A673 (cell line): ENCODE measurements at places on chromosomes 12 and 14. TPM values are rescaled to one million over a fixed set of nuclear protein-coding genes. Genes with fewer than 3 reads are reported as not detected.
A peak's percentile ranks its signal among the peaks of the same experiment; 100 is the strongest.

DNA sequence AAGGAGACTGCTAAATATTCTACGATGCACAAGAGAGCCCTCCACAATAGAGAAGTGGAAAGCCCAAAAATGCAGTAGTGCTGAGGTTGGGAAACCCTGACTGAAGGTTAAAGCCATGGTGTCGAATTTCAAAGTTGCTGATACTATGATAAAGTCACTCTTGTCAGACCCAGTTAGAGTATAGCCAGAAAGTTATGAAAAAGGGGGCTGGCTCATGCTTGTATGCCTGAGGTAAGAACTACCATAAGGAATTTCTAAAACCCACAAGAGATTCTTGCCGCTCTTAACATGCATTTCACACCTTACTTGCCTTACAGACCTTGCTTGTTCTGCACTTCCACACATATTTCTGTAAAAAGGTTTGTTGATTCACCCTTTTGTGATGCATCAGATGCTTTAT is 184.6 kb downstream of the SLC6A15 start:
- DNase-seq, result peak; percentile 48

- DNase-seq, result no peak
These were observed 40.1 kb downstream of the VWF start for GRCh38 chr12:6084261-6084968.

DNA sequence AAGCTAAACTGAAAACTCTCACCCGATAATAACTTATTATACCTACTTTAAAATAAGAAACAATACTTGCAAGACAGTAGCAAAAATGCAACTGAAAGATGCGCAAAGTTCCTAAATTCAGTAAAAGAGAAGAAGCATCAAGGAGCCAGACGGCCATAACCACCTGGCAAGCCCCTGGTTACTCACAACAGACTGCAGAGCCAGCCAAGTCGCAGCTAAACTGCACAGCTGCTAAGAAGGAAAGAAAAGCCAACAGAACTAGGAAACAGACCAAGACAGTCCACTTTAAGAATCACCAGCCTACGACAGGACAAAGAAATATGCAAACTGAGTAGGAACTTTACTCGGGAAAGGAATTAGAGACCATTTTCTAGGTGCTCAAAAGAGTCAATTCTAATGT is 127.9 kb downstream of the TMTC1 start:
- no peak for DNase-seq

DNA sequence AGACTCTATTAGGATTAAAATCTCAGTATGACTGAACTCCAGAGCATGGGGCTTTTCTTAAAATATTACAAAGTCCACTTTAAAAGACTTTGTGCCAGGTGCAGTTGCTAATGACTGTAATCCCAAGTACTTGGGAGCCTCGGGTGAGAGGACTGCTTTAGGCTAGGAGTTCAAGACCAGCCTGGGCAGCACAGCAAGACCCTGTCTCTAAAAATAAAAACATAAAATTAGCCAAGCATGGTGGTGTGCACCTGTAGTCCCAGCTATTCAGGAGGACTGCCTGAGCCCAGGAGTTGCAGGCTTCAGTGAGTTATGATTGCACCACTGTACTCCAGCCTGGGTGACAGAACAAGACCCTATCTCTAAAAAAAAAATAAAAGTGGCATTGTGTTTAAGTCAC is 33.2 kb downstream of the ATF7 start:
- no peak for DNase-seq

GRCh38 chr12:105713606-105714305 is 383.3 kb downstream of the C12orf75 start:
- no peak for DNase-seq

DNA sequence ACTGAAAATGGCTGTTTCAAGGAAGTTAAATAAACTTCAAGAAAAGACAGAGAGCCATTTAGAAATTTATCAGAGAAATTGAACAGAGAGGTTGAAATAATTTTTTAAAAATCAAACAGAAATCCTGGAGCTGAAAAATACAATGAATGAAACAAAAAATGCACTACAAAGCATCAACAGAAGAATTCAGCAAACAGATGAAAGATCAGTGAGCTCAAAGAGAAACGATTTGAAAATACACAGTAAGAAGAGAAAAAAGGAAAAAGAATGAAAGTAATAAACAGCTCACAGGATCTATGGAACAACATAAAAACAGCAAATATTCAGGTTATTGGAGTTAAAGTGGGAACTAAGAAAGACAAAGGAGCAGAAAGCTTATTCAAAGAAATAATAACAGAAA is 26.2 kb downstream of the COX16 start:
- no peak for DNase-seq

DNA sequence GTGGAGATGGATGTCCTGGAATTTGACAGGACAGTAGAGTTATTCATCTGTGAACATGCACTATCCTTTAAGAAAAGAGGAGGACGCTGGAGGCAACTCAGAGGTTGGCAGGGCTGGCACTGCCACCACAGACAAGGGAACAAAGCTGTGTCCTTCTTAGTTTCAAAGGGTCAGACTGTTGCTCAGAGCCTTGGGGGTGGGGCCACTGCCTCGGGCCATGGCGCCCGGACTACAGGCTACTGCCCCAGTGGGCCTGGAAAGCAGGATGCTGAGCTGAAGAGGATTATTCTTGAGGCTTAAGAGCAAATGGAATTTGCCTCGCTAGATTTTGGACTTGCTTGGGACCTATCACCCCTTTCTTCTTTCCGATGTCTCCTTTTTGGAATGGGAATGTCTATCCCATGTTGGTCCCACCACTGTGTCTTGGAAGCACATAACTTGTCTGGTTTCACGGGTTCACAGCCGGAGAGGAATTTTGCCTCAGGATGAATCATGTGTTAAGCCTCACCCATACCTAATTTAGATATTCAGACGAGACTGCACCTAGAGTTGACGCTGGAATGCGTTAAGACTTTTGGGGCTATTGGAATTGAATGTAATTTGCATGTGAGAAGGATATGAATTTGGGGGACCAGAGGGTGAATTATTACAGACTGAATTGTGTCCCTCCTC is 114.8 kb upstream of the RFLNA start:
- DNase-seq, result no peak

GRCh38 chr12:124610021-124610612 is 42.7 kb upstream of the NCOR2 start:
- DNase-seq, result no peak

- no peak for DNase-seq
These were observed 1431.0 kb downstream of the AACS start for GRCh38 chr12:126496201-126496600.

DNA sequence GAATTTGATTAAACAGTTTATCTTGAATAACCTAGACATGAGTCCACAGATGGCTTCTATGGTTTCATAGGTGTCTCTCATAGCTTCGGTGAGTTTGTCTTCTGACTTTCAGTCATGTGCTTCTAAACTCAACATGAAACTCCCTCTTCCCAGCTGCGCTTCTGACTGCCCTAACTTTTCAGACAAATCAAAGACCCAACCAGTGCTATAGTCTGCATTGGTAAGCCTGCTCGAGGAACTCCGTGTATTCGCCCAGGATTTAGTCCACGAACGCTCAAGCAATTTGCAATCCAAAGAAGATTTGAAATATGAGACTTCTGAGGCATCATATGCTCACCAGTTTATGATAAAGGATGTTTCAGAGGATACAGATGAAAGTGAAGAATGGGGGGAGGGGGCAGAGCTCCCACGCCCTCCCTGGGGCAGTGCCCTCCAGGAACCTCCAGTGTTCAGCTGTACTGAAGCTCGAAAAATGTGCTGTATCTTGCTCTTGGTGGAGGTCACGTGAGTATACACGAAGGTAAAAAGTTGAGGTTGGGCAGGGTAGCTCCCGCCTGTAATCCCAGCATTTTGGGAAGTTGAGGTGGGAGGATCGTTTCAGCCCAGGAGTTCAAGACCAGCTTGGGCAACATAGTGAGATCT is 5.2 kb upstream of the RILPL2 start:
- no peak for DNase-seq

DNA sequence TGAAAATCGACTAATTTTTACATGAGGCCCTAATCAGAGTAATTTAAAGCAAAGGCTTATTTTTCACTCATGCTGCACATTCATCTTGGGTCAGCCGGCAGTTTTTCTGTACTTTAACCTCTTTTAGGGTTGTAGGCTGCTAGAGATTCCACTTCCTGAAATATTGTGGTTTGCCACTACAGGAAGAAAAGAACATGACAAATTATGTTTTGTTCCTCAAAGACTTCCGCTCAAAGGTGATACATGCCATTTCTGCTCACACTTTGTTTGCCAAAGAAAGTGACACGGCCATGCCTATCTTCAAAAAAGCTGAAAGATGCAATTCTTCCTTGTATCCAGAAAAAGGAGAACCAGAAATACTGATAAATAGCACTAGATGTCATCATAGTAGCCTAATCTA is 183.4 kb upstream of the PPFIA2 start:
- no peak for DNase-seq

GRCh38 chr14:38080696-38081095 is 127.0 kb upstream of the SSTR1 start:
- no peak for DNase-seq

- DNase-seq, result no peak
These were observed 57.7 kb downstream of the ADGRD1 start for GRCh38 chr12:131011165-131012079.

GRCh38 chr14:23925523-23926075 is 28.0 kb upstream of the DHRS4 start:
- no peak for DNase-seq

- no peak for DNase-seq
These were observed 273.7 kb upstream of the AMIGO2 start for GRCh38 chr12:47353508-47353907.

DNA sequence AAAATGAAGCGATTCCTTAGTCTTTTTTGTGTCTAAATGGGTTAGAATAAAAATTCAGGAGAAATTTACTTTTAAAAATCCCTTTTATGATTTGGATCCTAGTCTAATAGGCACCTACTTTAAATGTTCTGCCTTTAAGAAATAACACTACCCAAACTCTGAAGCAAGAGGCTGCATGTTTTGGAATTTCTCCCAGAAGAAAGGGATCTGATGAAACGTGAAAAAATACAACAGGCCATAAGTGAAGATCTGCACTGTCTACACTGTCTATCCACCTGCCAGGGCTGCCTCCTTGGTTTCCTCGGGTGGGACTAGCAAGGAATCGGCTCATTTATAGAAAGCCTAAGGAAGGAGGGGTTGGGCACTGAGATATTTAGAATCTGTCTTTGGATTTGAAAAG is 22.1 kb downstream of the ACVR1B start:
- DNase-seq, result no peak

- no peak for DNase-seq
These were observed 45.1 kb upstream of the CHGA start for GRCh38 chr14:92877757-92878431.

DNA sequence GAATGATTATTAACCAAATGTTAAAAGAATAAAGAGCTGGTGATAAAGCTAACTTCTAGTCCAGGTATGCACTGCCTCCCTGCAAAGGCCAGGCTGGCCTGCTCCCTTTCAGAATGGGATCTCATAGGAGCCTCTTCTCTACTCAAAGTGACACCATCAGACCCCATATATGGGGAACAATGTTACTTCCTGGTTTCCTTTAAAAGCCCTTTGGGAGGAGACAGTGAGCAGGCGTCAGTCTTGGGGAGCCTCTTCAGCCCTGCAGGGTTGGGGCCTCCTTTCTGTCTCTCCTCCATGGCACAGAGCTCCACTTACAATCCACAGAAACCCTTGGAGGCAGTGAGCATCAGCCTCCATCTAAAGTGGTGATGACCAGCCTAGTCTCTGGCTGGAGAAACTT is 17.3 kb upstream of the GPRC5A start:
- DNase-seq, result no peak

DNA sequence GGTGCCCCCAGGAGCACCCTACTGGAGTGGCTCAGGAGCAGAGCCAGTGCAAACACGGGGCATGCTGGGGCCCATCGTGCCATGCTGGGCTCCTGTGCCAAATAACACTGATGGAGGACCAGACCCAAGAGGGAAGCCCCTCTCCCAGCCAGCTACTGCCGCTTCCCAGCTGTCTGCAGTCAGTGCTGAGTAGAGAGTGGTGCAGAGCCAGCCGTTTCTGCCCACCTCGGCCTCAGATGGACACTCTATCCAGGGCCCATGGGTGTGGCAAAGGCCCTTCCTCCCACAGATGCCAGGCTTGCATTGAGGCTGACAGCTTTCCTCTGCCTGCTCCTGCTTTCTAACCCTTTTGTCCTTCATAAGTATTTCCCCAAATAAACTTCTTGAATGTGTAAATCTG is 13.2 kb downstream of the CLBA1 start:
- DNase-seq, result no peak

GRCh38 chr14:66036547-66036946 is 449.6 kb upstream of the CCDC196 start:
- no peak for DNase-seq

DNA sequence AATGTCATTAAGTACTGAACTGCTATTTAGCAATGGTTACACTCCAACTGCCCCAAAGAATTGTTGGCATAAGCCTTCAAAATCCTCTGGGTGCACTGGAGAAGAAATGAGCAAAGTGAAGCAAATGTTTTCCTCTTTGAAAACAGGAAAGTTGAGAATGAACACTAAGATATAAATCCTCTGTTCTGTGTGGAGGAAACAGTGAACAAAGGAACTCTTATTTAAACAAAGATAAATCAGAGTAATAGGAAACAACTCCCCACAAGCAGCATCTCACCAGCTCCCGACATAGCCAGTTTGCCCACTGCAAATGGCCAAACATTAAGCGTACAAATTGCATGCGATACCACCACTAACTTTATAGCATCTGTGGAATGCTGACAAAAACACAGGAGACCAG is 54.0 kb downstream of the BCAT1 start:
- no peak for DNase-seq

KRT78 gene
- total RNA-seq, result not detected in 2 replicates

ZNF605 gene
- total RNA-seq, result 12.9 and 13.0 TPM in 2 replicates

PIK3C2G gene
- total RNA-seq, result not detected in 2 replicates

TFCP2 gene
- 46.1 and 49.2 TPM in 2 replicates for total RNA-seq

CEBPE gene
- total RNA-seq, result not detected in 2 replicates

RNF212B gene
- total RNA-seq, result not detected in 2 replicates

SLC25A47 gene
- total RNA-seq, result not detected in 2 replicates
